ENCODE measurements at places on chromosomes 1 and 21.

GRCh38 chr1:208069908-208070307, 159.0 kb upstream of the CD34 start:
- DNase-seq: no peak

- DNase-seq: no peak
These were observed 28.6 kb upstream of the DISC1 start for GRCh38 chr1:231597971-231598370.

GRCh38 chr1:226939438-226940028, 561 bp upstream of the COQ8A start:
- DNase-seq: peak; percentile 53

- peak; percentile 98 for DNase-seq
These were observed at the start of gene CD53 for GRCh38 chr1:110872745-110873720. TSS of gene CD53 (plus strand) at chr1:110873148. CDS start at chr1:110891409, 18,261 bp downstream.

GRCh38 chr1:54317084-54317483, 89.1 kb downstream of the SSBP3 start:
- DNase-seq: no peak
